Activated CD4-positive, alpha-beta T cell treated with anti-CD3 and anti-CD28 coated beads, Interleukin-2, amount 10 ng/mL, durations not matched to agents 7 days and 5 days (primary cell): ENCODE measurements at places on chromosomes 11 and 22. TPM values are rescaled to one million over a fixed set of nuclear protein-coding genes. Genes with fewer than 3 reads are reported as not detected.

DNA sequence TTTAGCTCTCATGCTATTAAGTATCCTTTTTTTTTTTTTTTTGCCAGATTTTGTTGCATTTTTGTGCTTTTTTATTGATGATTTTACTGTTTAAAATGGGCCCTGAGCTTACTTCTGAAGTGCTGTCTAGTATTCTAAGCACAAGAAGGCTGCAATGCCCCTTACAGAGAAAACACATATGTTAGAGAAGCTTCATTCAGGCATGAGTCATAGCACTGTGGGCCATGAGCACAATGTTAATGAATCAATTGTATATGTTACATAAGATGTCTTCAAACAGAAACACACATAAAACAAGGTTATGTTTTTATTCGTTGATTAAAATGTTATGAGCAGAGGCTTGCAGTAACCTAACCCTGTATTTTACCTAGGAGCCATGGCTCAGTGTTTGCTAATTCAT lies 117.8 kb upstream of the C11orf87 start:
- DNase-seq = no peak

DNA sequence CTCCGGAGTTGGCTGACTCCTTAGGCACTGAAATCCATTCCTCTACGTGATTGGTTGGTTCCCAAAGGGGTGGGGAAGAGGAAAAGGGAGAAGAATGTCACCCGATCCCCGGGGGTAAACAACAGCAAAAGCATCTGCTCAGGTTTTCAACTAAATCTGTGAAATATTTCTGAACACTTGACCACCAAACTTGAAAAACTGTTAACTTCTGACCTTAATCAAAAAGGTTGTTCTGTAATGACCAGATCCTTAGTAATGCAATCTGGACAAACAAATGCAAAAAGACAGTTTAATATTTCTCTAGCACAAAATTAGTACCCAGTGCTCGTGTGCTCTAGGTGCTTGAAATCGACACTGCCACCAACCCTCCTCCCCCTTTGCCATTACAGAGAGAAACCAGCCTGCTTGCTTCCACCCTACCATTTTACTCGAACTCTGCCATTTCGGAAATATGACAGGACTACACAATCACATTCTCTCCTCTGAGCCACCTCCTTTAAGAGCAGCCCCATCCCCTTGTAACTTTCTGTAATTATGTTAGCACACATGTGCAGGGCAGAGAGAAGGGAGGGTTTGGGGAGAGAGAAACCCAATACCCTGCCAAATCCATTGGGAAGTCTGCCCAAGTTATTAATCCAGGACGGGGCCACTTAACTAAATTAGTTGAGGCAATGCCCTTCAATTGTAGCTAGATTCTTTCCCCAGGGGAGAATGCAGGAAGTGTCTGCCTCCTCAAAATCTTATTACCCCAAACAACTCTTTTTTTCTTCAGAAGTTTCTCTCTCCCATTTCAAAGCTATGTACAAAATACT lies 113.8 kb downstream of the RBFOX2 start:
- no peak for DNase-seq

GRCh38 chr11:73387594-73388264 lies 11.5 kb downstream of the RELT start:
- no peak for DNase-seq

The LRRC74B gene
- total RNA-seq = not detected

DNA sequence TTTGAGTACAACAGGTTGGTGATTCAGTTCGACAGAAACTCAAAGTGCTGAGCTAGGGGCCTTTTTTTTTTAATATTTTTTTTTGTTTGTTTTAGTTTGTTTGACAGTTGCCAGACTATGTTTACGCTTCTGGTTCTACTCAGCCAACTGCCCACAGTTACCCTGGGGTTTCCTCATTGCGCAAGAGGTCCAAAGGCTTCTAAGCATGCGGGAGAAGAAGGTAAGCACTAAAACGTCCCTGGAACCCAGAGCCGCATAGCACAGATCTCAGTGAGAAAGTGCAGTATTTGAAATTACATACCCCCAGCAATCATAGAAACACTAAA lies 649 bp downstream of the PRRG4 start:
- no peak for DNase-seq

- no peak for DNase-seq
Measured at GRCh38 chr22:29872144-29872893, 10.7 kb upstream of the MTMR3 start.

The OR8D1 gene
- not detected for total RNA-seq

DNA sequence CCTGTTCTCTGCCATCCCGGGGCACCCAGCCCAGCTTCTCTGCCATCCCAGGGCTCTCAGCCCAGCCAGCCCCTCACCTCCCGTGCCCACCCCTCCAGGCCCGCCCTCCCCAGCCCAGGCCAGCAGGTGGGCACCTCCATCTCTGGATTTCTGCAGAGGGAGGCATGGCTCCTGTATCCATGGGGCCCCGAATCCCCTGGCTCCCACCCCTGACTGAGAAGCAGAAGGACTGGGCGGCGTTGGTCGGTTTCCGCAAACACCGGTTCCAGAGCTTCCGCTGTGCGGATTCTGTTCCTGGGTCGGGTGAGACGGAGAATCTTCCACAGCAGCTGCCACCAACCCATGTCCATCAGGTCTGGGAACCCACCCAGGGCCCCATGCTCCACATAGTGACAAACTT lies 240.3 kb downstream of the BRD1 start:
- DNase-seq = no peak
